ENCODE measurements at places on chromosomes 2 and 18. TPM values are rescaled to one million over a fixed set of nuclear protein-coding genes. Genes with fewer than 3 reads are reported as not detected.

DNA sequence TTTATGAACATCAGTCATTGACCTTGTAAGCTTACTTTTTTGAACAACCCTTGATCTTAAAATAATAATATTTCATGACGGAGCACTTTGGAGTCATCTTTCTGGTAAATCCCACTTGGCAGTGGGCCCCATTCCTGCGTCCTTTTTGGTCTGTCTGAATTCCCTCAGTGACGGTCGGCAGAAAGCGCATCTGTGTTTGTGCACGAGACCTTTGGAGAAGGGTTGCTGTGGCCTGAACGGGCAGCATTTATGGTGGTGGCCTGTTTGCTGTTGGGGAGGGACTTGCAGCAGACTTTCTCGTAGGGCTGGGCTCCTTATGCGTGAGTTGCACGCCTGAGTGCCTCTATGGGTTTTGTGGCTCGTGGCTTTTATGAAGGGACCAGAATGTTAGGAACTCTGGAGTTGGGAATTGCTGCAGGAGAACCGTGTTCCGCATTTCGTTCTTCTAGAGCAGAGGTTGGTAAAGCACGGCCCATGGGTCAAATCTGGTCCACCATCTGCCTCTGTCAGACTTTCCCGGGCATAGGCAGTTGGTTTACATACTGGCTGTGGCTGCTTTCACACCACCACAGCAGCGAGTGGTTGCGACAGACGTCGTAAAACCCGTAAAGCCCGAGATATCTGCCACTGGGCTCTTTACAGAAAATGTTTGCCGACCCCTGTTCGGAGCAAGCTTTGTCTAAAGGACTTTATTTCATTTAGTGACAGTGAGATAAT, 30.8 kb downstream of the LPIN1 start:
- no peak for DNase-seq

The MTERF4 gene
- 68.2 TPM for polyA plus RNA-seq

GRCh38 chr2:69683170-69683971, 39.8 kb upstream of the AAK1 start:
- DNase-seq, result no peak

GRCh38 chr18:80159713-80160636, 50.9 kb downstream of the ADNP2 start:
- no peak for DNase-seq

DNA sequence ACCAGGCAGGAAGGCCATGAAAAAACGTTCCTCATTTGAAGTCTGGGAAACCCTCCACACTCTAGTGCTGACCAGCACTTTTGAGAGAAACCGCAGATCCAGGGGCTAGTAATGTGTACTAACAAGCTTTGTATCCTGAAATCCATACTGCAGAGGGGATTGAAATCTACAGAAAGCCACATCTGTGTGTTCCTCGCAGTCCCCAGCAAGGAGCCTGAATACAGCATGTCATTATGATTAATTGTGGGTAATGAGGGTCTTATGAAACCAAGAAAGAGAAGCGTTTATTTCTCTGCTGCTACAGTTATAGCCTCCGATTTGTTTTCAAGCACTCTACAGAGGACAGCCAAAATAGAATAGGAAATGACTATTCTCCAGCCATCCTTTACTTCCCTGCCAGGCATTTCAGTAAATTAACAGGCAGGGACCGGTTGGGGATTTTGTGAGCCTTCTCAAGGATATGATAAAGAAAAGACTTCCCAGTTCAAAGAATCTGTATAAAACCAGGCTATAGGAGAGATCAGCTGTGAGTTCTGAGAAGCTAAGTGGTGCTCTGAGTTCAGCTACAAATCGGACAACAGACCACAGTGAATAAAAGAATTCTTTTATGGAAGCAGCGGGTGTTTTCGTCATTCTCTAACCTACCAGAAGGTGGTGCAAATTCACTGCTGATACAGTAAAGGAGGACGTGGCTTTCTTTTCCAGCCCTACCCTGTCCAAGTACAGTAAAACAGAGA, 133.4 kb downstream of the INSIG2 start:
- peak; percentile 69 for DNase-seq

GRCh38 chr2:188367164-188367563, 75.5 kb downstream of the GULP1 start:
- no peak for DNase-seq

DNA sequence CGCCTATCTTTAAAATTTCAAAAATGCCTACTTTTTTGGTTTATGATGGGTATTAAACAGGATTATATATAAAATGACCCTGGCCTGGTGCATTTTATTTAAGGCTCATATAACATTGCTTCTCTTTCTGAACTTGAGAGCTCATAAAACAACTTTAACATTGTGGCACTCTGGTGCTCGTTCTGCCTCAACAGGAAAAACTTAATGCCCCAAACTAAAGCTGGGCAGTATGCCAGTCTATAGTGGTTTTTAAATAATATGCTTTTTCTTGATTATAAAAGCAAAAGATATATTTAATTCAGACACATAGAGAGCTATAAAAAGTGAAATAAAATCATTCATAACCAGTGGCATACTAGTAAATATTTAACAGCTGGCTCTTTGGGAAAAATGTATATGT, 269.3 kb upstream of the GULP1 start:
- no peak for DNase-seq

- no peak for DNase-seq
Observed at GRCh38 chr2:158142568-158143332, 41.1 kb downstream of the UPP2 start.

The MC5R gene
- 0.42 TPM for polyA plus RNA-seq

- no peak for DNase-seq
Observed at GRCh38 chr18:21798126-21798525, 57.5 kb downstream of the MIB1 start.

- DNase-seq, result no peak
Observed at GRCh38 chr2:12265646-12266045, 451.1 kb upstream of the TRIB2 start.

The CFAP65 gene
- 9.0 TPM for polyA plus RNA-seq

GRCh38 chr2:8641301-8641965, 40.4 kb upstream of the ID2 start:
- DNase-seq, result no peak

DNA sequence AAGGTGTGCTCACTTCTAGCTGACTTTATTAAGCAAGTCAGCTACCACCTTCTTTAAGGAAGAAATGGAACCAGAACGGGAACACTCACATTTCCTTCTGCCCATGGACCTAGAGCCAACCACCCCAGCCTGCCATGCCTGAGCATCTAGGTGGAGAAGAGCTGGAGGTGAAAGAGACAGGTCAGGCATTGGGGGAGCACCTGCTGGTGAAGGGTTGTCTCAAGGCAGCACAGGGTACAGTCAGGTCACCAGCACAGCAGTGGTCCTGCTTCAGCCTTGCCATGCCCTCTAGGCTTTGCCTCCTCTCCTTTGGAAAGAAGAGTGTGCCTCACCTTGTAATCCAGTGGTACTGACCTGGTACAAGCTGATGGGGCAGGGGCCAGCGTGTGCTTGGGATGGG, 107.9 kb downstream of the KCNF1 start:
- no peak for DNase-seq

DNA sequence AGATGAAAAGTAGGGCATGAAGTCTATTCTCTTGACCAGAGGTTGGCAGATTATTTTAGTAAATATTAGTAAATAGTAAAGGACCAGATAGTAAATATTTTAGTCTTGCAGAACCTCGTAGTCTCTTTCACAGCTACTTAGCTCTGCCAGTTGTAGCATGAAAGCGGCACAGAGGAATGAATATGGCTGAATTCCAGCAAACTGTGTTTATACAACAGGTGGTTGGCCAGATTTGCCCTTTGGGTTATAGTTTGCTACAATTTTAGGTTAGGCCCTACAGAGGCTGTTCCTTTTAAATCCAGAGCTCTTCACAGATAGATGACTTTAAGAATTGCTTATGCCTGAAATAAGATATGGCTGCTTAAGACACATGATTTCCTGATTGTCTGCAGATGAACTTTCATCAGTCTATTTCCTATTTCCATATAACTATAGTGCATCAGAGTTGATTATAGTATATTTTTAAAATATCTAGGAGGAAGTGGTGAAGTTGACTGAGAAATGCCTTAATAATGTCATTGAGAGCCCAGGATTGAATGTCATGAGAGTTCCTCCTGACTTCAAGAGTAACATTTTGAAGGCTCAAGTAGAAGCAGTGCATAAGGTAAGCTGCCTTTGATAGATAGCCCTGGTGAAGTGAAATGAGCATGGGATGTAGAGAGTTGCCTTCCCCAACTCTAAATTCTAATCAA, 80.5 kb downstream of the TMEM185B start:
- no peak for DNase-seq

The BUB1 gene
- 13.2 TPM for polyA plus RNA-seq

DNA sequence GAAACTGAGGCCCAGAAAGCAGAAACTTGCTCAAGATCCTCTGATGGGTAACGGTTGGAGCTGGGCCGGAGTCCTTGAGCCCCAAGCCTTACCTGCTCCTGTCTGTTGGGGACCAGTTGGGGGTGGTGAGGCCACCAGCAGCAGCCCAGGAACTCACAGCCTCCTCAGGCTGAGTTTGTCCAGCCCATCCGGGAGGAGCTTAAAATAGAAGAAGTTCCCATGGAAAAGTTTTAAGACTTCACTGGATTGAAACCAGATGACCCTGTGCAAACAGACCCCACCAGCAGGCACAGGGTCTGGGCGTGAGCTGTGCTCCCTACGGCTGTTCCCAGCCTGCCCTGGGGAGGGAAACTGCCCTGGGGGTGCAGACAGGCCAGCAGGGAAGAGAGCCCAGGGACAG, 40.6 kb upstream of the FOSL2 start:
- no peak for DNase-seq

DNA sequence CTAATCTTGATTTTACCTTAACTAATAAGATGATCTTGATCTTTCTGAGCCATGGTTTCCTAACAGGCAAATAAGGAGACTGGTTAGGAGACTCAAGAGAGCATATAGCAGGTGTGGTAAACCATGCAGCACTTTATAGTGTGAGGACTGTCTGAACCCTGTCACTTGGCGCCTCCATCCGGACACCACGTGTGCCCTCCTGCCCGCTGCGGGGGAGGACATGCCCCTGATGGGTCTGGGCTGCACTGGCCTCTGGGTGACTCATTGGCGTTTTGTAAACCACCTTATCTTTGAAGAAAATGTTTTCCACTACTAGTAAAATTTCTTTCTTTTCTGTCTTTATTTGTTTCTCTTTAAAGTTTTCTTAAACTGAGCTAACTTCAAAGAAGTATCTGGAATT, 131.1 kb downstream of the FMNL2 start:
- DNase-seq, result no peak

The RNF125 gene
- polyA plus RNA-seq, result 5.2 TPM

DNA sequence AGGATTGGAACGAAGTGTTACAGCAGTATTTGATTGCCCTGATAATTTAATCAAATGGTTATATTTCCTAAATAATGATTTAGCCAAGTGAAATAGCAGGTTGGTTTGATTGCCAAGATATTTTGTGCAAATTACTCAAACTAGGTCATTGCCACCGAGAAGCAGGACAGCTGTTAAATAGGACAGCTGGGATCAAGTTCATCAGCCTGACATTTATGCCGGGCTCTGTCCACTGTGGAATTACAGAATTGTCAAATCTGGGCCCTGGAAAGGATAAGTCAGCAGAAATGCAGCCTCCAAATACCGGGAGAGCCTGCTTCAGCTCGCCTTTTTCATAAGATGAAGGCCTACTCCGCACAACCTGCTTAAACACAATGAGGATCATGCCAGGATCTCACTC, 73.9 kb upstream of the RPL31 start:
- DNase-seq, result no peak

GRCh38 chr2:150639383-150639782, 151.9 kb upstream of the RND3 start:
- no peak for DNase-seq

DNA sequence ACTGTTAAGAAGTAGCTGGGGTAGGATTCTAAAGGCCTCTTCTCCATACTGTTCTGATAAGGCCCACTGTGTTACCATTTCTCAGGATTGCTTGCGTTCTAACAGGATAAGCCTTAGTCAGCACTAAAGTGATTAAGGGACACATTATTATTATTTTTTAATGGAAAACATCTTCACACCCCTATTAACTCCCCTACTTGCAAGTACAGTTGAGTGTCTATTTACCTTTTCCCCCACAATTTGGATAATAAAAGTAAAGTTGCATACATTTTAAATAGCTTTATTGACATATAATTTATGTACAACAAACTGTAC, 9.0 kb downstream of the REL start:
- no peak for DNase-seq

The PRSS56 gene
- polyA plus RNA-seq, result 4.8 TPM
